ENCODE measurements at places on chromosomes 12 and 14.

GRCh38 chr14:103904493-103905107, 23.7 kb upstream of the TDRD9 start:
- no peak for DNase-seq

GRCh38 chr14:104542871-104543830, 36.4 kb upstream of the C14orf180 start:
- DNase-seq = no peak

GRCh38 chr14:97841762-97842161, 1044.6 kb downstream of the VRK1 start:
- no peak for DNase-seq

GRCh38 chr14:68374682-68375081, 418.2 kb downstream of the ZFP36L1 start:
- no peak for DNase-seq

DNA sequence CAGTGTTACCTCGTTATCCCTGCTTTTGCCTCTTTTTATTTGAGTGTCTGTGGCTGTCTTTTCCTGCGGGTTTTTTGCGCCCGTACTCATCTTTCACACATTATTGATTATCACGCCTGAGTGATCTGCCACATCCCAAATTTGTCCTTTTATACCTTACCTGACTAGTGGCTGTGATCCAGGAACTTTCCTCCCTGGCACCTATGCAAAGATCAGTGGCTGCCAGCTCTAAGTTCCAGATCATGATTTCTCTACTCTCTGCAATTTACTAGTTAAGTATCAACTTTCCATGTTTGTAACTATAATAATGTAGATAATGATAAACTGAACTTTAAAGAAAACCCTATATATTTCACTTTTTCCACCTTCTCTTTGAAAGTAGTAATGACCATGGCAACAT, 36.9 kb downstream of the PLEKHA5 start:
- no peak for DNase-seq

- no peak for DNase-seq
Observed at GRCh38 chr14:20668969-20669368, 15.4 kb upstream of the RNASE4 start.

GRCh38 chr14:69635981-69636639, 24.7 kb downstream of the SUSD6 start:
- no peak for DNase-seq

DNA sequence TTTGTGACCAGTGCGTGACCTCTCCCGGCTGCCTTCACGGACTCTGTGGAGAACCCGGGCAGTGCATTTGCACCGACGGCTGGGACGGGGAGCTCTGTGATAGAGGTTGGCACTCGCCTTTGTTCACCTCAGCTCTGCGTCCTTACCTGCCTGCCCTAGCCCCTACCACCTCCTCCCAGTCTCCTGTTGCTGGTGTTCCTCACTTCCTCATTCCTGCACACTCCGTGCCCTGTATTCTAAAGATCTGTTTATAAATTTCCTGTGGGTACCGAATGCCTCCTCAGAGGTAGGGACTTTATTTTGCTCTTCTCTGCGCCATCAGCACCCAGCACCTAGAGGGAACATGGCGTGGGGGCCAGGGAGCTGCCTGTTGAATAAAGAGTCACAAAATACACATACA, 2.3 kb downstream of the DLK1 start:
- no peak for DNase-seq

GRCh38 chr12:57166971-57167371, 19.6 kb upstream of the LRP1-AS start:
- DNase-seq = no peak

DNA sequence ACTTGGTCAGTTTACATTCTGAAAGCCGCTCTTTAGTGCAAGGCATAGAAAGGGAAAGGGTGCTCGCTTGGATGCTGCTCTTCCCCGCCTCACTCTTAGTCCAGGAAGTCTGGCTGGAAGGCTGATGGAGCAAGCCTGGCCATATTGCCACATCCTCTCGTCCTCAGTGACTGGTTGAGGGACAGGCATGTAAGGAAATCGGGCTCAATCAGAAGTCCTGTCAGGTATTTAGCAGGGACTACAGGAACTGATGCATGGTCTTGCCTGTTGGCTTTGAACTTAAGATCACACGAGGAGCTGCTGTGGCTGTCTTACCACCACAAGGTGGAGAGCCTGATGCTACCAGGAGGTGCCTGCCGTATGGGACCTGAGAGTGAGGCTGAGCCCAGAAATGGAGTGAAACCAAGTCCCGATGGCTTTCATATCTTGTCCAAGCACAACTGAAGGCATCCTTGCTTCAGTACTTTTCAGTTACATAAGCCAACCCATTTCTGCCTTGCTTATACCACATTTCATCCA, 10.7 kb upstream of the C12orf75 start:
- DNase-seq = no peak

DNA sequence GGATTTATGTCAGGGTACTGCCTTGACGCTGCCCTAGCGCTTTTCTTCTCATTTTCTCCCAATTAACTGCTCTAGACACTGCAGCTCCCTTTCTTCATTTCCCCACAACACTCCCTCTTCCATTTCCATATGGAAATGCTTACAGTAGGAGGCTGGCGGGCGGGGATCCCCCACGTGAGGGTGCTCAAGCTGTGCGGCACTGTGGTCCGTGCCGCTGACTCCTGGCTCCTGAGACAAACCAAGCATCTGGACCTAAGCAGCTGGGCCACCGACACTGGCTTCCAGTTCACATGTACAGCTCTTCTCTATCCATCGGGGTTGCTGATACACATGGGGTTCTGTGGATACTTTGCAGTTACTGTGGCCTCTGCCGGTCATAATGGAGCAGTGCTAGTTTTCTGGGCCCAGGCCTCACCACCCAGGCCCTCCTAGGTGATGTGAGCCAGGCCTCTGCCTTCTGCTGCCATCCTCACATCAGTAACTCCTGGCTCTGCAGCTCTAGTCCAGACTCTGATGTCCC, 20.2 kb downstream of the TCHP start:
- no peak for DNase-seq

GRCh38 chr12:68497702-68498101, 113.0 kb upstream of the RAP1B start:
- DNase-seq = no peak

GRCh38 chr14:58584383-58584782, 53.4 kb upstream of the DACT1 start:
- no peak for DNase-seq

- DNase-seq = no peak
Observed at GRCh38 chr12:29883525-29883924, 99.8 kb upstream of the TMTC1 start.

DNA sequence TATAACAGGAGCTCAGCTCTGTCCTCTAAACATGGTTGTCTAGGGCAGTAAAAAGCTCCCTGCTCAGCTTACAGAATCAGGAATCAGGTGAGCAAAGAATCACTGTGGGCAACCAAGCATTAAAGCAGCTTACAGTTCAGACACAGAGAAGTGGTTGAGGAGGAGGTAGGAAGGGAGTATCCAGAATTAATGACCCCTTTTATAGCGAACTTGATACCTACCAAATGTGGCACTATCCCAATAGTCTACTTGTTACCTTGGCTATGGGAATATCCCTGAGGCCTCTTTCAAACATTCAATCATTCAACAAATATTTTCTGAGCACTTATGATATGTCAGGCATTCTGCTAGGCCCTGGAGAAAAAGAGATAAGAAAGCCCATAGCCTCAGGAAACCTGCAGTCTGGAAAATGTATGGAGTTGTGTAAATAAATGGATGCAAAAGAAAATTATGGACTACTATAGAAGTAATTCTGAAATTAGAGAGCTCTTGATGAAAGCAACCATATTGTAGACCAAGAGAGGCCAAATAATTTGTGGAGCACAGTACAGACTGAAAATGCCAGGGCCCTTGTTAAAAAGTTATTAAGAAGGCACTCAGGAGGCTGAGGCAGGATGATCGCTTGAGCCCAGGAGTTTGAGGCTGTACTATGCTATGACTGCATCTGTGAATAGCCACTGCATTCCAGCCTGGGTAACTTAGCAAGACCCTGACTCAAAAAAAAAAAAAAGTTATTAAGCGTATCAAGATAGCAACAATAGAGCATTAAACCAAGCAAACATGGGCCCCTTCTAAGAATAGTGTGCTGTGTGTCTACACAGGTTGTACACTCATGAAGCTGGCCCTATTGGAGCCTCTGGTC, 134.0 kb upstream of the CPSF6 start:
- DNase-seq = peak; percentile 85

GRCh38 chr12:66678338-66679275, at the start of gene GRIP1:
Gene GRIP1, minus strand, starts transcription at chr12:66679076. Its CDS starts 172 bp downstream, at chr12:66678904.
- peak; percentile 6 for DNase-seq

DNA sequence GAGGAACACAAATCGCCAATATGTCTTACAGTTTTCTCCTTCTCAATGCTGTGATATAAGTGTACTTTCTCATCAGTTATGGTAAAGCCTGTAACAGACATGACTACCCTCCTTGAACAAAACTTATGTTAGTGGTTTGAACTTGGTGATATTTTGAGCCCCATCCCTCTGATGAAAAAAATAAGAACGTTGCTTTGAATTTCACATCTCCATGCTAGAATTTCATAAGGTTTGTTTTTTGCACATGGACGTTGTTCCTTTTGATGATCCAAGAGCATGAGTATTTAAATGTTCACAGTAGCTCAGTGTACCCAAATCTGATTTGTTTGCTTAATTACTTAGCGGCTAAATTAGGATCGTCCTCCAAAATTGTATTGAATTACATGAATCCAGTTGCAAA, at the start of gene SLC15A5:
Gene SLC15A5 (minus strand): TSS at position 101 of the 400 bp plus-strand sequence. CDS start 0 bp downstream, at position 101.
- DNase-seq = no peak

DNA sequence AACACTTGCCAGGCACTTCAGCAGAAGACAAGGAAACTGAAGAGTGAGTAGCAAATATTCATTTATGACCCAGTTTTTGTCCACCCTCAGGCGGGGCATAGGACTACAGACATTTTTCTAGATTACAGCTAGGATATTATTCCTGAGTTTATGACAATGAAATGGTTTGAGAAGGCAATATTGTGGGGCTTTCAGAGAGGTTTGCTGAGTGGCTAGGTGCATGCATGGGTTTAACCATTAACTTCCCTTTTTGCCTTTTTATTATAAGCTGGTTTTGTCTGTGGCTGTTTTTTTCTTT, 104.0 kb upstream of the BCAT1 start:
- no peak for DNase-seq

GRCh38 chr14:63725786-63726460, 1.9 kb downstream of the SGPP1 start:
- no peak for DNase-seq

DNA sequence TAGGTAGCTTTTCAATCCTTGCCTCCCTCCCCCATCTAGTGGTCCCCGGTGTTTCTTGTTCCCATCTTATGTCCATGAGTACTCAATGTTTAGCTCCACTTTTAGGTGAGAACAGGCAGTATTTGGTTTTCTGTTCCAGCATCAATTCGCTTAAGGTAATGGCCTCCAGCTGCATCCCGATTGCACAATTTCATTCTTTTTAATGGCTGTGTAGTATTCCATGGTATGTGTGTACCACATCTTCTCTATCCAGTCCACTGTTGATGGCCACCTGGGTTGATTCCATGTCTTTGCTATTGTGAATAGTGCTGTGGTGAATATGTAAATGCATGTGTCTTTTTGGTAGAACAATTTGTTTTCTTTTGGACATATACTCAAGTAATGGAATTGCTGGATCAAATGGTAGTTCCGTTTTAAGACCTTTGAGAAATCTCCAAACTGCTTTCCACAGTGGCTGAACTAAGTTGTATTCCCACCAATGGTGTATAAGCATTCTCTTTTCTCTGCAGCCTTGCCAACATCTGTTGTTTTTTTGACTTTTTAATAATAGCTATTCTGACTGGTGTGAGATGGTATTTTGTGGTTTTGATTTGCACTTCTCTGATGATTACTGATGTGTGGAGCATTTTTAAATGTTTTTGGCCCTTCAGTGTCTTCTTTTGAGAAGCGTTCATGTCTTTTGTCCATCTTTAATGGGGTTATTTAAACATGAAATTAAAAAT, 34.2 kb upstream of the ASPG start:
- DNase-seq = no peak

DNA sequence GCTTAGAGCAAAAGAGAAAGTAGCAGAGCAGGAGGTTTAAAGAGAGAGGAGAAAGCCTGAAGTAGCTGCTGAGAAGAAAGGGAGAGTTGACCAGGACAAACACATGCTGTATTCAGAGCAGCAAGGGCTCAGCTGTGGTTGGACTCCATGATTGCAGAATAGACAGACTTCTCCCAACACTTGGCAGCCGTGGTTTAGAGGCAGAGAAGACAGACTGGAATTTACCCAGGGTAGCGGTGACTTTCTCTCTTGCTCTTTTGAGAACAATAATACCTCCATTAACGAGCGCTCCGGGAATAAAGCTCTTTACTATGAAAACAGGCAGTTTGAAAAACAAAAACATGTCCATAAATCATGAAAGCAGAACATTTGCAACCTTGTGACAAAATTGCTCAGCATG, 21.4 kb upstream of the IGF1 start:
- DNase-seq = no peak

DNA sequence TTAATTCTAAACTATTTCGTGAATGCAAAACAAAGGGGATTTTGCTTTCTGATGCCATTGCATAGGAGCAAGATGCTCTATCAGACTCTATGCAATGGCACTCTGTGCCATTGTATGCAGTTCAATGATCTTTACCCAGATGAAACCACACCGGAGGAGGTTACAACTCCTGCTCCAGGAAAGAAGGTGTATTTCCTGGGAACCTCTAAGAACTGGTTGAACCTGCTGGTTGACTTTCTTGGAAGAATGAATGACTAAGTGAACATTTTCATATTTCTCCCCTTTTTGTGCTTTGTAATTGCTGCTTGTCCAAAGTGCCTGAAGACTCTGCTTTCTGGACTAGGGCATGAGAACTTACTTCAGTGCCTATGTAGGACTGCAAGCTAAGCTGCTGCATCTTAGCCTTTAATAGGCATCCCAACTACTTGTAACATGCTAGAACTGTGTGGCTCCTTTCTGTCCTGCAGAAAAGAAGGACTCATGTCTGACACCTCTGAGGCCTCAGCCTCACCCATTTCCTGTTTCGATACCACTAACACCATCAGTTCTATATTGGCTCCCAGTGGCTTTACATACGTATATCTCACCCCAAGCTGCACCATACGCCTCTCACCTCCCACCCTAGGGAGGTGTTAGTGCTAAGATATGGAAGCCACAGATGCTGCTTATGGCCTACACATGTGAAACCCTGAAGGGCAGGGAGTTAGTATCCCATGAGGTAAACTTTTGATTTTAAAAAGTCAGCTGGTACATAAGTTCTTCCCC, 193.5 kb upstream of the CNOT2 start:
- no peak for DNase-seq

DNA sequence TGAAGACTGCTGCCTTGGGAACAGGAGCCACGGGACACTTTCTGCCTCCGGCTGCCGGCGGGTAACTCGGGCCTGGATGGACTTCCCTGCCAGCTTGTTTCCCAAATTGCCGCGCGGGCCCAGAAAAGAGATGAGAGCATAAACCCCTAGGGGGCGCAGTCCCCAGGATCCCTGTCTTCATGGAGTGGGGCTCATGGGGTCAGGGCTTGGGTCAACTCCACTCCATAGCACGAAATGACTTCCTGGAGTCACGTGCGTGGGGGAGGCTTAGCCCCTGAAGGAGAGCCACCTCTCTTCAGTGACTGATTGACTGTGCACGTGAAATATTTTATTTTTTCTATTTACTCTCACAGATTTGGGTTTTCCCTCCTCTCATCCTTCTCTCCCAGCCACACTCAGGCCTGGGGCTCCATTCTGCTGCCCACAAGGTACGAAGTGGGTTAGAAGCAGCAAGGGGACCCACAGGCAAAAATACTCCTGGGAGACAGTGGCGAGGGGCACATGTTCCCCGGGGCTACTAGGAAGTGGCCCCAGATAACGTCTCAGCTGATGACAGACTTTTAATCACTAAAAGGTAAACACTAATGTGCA, 10.0 kb downstream of the PGF start:
- DNase-seq = no peak
